ENCODE measurements at places on chromosomes 3 and 15.

- DNase-seq: no peak
These were observed 365.2 kb upstream of the AGTR1 start for GRCh38 chr3:148332509-148332908.

- DNase-seq: no peak
These were observed 2.7 kb upstream of the ANKRD63 start for GRCh38 chr15:40285554-40286011.

DNA sequence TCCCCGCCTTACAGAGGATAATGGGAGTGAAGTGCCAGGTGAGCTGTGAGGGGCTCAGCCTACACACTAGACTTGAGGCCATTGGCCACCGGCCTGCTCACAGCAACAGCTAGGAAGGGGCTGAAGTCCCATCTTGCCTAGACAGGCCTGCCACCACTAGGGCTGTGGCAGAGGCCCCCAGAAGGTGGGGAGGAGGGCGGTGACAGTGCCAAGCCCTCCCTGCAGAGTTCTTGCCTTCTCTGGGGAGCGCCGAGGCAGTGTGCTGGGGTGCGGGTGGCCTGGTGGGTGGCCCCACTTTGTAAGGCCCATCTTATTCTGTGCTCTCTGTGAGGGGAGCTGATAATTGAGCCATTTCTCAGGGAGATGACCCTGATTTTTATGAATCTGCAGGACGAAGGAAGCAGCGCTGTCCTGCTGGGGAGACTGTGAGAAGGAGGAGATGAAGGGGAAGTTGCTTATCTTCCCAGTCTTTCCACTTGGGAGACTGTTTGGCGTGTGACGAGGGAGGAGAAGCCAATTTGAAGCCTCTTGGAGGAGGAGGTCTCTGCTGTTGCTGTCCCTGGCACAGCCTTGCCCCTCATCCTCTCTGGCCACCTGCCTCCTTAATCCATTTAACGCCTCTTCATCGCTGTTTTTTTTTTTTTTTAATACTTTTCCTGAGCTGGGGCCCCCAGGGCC is 104.3 kb downstream of the LINGO1 start:
- DNase-seq: no peak

DNA sequence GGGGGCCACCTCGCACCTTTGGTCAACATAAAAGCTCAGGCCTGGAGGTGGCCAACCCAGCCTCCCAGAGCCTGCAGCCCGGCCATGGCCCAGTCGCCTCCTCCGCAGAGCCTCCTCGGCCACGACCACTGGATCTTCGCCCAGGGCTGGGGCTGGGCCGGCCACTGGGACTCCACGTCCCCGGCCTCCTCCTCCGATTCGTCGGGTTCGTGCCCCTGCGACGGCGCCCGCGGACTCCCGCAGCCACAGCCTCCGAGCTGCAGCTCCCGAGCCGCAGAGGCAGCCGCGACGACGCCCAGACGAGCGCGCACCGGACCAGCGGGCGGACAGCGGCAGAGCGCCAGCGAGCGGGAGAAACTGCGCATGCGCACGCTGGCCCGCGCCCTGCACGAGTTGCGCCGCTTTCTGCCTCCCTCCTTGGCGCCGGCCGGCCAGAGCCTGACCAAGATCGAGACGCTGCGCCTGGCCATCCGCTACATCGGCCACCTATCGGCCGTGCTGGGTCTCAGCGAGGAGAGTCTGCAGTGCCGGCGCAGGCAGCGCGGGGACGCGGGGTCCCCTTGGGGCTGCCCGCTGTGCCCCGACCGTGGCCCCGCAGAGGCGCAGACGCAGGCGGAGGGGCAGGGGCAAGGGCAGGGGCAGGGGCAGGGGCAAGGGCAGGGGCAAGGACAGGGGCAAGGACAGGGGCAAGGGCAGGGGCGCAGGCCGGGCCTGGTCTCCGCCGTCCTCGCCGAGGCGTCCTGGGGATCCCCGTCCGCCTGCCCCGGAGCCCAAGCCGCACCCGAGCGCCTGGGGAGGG is at the start of gene MESP2:
MESP2 (plus strand) TSS at position 59 of the 799 bp plus-strand sequence; CDS start at position 85, 26 bp downstream.
- DNase-seq: peak; percentile 93

DNA sequence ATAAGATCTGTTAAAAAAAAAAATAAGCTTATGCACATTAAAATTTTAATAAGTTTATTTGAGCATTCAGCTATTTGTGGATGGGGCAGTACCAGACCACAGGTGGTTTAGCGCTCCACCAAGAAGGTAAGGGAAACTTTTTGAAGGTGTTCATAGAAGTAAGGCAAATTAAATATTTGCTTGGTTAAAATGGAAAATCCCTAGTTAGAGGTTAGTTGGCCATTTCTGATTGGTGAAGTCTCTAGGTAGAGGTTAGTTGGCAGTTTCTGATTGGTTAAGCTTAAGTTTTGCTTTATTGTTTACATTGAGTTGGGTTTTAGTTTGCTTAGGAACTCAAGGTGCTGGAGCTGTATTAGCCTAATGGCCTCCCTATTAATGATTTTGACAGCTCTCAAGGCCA is 30.7 kb downstream of the SCN11A start:
- no peak for DNase-seq

GRCh38 chr3:188315553-188315952 is 161.6 kb downstream of the LPP start:
- DNase-seq: no peak

DNA sequence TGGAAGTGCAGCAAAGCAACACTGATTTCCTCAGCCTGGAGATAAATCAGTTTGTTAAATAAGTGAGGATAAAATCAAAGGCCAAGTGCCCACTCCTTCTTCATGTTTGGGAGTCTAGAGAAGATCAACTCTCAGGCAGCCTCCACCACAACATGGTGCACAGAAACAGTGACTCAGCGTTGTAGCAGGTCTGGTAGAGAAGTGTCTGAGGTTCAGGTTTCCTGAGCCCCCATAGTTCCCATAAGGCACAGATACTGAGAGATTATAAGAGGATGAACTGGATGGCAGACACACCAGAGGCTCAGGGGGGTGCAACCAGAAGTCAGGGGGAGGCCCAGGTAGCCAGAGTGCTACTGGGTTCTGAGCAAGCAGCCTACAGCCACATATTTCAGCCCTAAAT is 166.7 kb downstream of the FRMD5 start:
- DNase-seq: no peak

DNA sequence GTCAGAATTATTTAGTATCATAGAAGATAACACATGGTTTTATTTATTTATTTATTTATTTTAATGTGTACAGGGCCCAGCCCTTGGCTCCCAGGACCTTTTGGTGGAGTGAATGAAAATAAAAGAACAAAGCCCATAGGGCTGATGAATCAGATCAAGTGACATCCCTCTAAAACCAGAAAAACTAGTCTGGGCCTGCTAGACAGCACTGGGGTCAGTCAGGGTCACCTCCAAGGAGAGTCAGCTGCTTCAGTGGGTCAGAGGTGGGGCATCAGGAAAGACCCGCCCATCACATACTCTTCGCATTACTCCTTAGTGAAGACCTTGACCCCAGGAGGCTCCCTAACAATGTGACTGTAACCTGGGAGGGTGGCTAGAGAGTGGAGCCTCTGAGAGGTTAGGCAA is 12.8 kb downstream of the PPCDC start:
- DNase-seq: peak; percentile 83

DNA sequence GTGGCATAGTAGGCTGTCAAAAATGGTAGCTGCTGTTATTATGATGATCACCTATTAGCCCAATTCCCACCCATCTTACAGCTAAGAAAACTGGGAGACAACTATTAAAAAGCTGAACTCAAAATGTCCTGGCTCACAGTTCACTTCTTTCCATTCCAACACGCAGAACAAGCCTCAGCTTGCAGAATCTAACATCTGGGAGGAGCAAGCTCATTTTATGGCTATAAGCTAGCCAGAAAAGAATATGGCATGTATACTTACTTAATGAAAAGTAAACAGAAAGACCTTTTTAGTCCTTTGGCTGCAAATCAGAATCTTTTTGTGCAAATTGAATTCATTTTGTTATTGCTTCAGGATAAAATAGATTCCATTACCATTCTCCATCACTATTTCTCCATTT is 34.8 kb upstream of the CFAP20DC start:
- no peak for DNase-seq

GRCh38 chr3:195790901-195791300 is 20.8 kb downstream of the MUC4 start:
- DNase-seq: no peak

- peak; percentile 83 for DNase-seq
These were observed 63.7 kb upstream of the ULK4 start for GRCh38 chr3:42025370-42026138.

GRCh38 chr3:94413336-94414108 is 350.7 kb downstream of the NSUN3 start:
- no peak for DNase-seq

DNA sequence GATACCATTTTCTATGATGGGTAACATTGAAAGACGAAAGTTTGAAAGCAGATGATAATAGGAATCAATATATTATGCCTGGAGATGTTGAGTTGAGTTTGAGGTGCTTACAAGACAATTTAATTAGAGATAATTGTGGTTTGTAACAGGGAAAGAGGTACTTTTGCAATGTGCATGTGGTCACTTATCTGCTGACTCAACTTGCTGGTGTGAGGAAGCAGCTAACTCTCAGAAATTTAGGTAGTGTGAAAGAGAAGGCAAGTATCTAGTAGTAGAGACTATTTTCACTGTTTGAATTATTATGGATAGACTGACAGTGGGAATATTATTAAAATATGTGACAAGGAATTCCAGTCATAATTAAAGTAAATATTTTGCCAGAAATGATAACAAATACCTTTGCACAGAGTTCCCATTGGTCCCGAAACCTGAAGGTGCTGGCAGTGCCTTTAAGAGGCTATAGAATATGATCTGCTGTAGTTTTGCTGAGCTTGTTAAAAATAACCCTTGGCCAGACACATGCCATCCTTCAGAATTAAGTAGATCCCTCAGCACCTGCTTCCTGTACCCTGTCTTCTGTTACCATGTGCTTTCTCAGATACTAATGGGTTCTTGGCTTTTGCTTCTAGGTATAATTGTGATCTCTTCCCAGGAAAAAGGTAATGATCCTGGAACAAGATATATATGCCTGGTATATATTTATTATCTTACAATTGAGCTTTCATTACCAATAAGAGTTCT is 315.9 kb downstream of the BCHE start:
- no peak for DNase-seq

GRCh38 chr15:89395996-89396395 is 61.4 kb upstream of the POLG start:
- DNase-seq: no peak

DNA sequence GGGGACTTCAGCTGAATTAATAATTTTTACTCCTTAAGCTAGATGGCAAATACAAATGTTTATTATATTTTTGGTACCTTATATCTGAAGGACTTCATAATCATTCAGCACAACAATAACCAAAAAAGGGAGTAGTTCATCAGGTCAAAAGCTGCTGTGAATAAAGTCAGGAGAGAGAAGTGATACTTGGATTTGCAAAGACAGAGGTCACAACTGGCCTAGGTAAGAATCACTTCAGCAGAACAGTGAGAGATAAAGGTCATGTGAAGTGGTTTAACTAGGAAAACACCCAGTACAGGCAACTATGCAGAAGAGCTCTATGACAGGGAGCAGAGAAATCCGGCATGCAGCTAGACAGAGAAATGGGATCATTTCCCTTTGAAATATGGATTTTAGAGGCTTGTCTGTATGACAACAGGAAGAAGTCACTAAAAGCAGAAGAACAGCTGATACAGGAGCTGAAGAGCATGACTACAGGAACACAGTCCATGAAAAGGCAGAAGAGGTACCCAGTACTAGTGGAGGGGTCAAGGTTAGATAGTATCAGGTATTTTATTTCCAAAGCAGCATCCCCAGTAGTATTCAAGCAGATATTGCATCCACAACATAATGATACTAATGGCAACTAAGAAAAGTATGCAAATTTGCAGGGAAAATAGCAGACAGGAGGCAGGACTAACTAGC is 25.7 kb downstream of the ZMAT3 start:
- no peak for DNase-seq

DNA sequence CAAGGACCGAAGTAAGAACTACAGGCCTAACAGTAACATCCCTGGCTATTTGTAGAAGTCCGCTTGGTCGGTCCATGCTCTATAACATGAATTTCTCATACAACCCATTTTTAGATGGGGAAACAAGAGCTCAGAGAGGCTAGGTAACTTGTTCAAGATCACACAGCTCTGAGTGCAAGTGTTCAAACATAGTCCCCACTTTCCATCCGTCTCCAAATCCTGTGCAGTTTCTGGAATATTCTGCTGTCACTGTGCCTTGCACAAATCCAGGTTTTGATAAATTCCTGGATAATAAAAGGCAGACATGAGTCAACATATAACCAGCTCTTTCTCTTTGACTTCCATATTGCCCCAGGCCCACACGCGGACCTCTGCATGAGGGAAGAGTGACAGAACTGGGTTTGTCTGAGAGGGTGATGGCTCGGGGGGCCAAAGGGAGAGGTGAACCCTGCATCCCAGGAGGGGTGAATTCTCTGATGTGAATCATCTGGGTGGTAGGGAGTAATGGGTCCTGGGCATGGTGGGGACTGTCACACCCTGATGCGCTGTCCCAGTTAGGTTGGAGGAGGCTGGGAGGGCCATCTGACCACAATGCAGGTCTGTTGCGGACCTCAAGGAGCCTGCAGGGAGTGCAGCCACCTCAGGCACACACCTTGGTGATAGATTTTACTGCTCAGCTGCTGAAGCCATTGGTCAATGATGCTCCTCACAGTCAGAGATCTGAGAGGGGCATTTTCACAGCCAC is 162.2 kb downstream of the SMAD6 start:
- DNase-seq: no peak

GRCh38 chr3:9087831-9088413 is 124.7 kb upstream of the RAD18 start:
- no peak for DNase-seq

GRCh38 chr3:35616346-35616745 is 23.0 kb upstream of the ARPP21 start:
- DNase-seq: no peak

GRCh38 chr15:92480361-92480760 is 86.7 kb downstream of the ST8SIA2 start:
- DNase-seq: no peak

DNA sequence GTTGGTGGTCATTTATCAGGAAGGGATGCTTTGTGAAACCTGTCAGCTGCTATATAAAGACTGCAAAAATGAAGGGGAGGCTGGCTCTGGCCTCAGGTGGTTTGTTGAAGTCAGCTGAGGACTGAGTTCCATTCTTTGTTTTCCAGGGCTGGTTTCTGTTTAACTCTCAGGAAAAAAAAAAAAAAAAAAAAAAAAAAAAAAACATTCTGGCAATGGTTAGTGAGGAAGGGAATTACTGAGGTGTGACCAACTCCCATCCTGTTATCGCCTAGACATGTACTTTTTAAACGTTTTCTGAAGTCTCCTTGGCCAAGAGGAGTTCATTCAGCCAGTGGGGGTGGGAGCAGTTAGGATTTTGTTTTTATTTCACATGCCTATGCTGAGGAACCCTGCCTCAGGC is 316.3 kb downstream of the OXSM start:
- no peak for DNase-seq

GRCh38 chr3:10366651-10367101 is 45.8 kb upstream of the SEC13 start:
- peak; percentile 55 for DNase-seq

GRCh38 chr3:195060531-195061291 is 210.2 kb downstream of the XXYLT1 start:
- DNase-seq: no peak

- peak; percentile 12 for DNase-seq
These were observed 863 bp downstream of the PSMA4 start for GRCh38 chr15:78540871-78541743.
